ENCODE measurements at places on chromosomes 4 and X.

- DNase-seq: no peak
Measured at GRCh38 chr4:166501941-166502382, 628.9 kb downstream of the TLL1 start.

GRCh38 chr4:87985097-87985886, 9.8 kb downstream of the SPP1 start:
- DNase-seq: no peak

GRCh38 chr4:94571298-94571697, 119.6 kb downstream of the PDLIM5 start:
- no peak for DNase-seq

DNA sequence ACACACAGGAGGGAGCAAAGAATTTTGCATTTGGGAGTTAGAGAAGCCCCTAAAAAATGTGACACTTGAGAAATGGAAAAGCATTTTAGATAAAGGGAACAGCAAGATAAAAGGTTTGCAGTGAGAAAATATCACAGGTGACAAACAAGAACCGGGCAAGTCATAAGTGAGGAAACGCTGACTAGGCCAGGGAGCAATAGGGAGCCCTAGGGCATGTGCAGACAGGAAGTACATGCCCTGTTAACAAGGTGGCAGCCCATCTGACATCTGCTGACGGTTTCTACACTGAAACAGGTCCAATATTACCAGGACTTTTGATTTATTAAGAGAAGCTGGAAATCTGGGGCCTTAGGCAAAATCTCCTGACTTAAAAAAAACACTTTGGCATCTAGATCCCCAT, 4.0 kb upstream of the IL13RA1 start:
- DNase-seq: no peak

DNA sequence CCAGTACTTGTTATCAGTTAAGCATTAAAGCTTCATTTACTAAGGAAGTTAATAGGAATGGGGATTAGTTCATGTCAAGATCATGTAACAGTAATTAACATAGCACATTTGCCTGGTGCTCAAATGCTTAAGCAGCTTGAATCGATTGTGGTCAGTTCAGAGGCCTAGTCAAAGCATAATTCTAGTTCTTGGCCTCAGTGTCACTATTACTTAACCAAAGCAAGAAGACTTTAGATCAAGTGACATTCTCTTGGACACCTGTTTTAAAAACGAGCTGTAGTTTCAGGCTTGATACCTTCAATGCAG, 115.2 kb upstream of the BMPR1B start:
- no peak for DNase-seq

DNA sequence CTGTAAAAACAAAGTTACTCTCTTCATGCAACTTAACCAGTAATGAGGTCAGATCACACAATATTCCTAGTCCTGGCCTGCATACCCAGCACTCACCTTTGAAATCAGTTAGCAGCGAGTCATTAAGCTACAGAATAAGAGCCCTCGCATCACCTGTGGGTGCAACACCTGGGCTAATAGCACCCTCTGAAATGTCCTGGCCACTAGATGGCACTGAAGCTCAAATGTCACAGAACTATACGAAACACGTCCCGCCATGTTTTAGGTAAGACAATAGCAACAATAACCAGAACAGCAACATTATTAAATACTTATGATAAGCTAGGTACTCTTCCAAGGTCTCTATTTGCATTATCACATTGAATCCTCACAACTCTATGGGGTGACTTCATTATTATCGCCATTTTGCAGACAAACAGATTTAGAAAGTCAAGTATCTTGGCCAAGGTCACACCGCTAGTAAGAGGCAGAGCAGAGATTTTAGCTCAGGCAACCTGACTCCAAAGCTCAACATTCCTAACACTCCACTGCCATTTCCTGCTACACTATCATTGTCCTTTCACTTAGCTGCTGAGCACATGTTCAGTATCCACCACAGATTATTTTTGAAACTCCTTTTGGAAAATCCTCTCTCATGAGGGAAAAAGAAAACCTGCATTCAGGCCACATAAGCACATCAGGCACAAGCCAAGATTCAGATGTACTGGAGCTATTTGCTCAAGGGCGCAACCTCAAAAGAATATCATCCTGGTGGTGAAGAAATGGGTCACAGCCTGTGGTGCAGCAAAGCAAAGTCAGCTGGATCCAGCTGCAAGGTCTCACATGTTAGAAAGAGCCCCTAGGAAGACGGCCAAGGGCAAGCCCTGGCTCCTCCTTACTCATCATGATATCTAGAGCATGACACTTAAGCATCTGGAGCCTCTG, 59.5 kb upstream of the KDR start:
- no peak for DNase-seq

DNA sequence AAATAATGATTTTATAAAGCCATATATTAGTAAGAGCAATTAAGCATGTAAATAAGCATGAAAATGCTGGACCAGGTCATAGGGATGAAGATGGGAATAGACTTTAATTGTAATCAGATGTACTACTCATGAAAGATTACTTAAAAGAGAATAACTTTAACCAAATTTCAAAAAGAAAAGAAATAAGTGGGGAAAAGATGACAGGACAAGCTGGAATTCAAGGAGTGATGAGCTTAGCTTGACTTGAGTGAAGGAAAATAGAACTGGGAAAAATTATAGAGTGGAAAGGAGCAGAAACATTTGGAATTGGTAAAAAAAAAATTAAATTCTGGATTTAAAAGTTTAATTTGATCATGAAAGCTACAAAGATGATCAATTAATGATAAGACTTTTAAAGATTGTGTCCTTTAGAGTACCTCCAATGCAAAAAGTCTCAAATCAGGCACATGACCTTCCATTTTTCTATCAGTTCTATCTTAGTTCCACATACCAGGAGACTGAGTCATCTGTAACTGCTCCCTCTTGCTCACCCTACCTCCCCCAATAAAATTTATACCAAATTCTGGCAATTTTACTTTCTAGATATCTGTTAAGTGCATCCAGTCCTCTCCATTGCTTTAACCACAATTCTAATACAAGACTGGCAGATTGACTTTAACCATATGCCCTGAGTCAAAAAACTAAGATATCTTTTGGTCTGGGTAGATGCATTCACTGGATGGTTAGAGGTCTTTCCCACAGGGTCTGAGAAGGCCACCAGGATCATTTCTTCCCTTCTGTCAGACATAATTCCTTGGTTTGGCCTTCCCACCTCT, 56.4 kb upstream of the SLIT2 start:
- DNase-seq: no peak

- DNase-seq: no peak
Measured at GRCh38 chr4:168839758-168840391, 170.2 kb downstream of the CBR4 start.

- no peak for DNase-seq
Measured at GRCh38 chr4:32684160-32684559, 1964.0 kb downstream of the PCDH7 start.

DNA sequence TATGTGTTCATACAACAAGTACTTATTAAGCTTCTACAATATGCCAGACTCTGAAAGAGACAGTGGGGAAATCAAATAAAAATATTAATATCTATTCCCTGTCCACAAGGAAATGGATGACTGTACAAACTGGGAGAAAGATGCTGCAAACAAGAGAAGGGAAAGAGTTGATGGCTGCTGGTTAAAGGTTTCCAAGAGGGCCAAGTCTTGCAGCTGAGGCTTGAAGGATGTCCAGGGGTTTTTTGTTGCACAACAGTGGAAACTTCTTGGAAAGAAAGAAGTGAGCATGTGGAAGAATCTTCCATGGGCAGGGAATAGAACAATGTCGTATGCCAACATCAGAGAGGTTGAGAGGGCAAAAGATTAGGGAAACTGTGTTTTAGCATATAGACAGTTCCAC, 95.8 kb downstream of the MID1 start:
- DNase-seq: no peak

GRCh38 chrX:78555401-78555980, 103.6 kb downstream of the RTL3 start:
- no peak for DNase-seq

GRCh38 chrX:10633722-10634121, 13.3 kb upstream of the MID1 start:
- DNase-seq: no peak

DNA sequence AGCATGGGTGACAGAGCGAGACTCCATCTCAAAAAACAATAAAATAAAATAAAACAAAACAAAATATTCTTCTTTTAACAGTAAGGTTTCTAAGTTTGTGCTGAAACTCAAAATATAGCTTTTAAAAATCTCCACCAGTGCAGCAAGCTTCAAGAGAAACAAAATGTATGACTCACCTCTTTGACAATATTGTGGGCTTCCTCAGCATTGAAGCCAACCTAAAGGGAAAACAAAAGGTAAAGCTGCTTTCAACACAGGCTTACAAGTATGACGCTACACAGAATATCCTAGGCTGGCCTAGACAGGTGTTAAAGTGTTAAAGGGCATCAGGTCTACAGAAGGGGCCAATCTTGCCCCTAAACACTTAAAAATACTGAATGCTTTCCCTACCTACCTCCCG, 1.2 kb downstream of the DYNLT3 start:
- DNase-seq: no peak

GRCh38 chrX:68721991-68722860, 74.8 kb downstream of the STARD8 start:
- no peak for DNase-seq

DNA sequence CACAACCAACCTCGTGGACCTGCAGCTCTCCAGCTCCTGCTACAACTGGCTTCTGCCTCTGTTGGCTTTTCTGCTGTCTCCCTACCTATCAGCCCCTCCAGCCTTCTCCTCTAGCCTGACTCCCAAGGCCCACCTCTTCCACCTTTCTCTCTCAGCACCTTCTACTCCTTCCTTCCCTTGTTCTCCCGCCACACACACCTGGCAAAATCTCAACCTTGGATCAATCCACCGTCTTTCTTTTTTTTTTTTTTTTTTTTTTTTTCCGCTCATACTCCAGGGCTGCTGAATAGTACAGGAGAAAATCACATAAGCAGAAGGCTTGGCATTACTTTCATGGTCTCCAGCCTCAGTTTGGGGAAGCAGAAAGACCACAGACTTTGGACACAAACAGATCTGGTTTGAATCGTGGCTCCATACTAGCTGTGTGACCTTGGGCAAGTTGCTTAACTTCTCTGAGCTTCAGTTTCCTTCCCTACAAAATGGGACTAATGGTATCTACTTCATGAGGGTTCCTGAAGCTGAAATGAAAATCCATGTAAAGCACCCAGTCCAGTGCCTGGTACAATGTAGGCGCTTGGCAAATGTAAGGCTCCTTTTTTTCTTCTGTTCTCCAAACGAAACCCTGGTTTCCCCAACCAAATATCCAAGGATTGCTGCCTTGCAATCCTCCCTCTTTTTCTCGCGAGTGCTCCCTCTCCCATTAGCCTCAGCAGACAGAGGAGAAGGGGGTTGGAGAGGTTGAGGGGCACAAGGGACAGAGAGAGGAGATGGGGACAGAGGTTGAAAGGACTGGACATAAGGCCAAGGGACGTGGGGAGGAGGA, 1.7 kb downstream of the FGD1 start:
- DNase-seq: no peak

DNA sequence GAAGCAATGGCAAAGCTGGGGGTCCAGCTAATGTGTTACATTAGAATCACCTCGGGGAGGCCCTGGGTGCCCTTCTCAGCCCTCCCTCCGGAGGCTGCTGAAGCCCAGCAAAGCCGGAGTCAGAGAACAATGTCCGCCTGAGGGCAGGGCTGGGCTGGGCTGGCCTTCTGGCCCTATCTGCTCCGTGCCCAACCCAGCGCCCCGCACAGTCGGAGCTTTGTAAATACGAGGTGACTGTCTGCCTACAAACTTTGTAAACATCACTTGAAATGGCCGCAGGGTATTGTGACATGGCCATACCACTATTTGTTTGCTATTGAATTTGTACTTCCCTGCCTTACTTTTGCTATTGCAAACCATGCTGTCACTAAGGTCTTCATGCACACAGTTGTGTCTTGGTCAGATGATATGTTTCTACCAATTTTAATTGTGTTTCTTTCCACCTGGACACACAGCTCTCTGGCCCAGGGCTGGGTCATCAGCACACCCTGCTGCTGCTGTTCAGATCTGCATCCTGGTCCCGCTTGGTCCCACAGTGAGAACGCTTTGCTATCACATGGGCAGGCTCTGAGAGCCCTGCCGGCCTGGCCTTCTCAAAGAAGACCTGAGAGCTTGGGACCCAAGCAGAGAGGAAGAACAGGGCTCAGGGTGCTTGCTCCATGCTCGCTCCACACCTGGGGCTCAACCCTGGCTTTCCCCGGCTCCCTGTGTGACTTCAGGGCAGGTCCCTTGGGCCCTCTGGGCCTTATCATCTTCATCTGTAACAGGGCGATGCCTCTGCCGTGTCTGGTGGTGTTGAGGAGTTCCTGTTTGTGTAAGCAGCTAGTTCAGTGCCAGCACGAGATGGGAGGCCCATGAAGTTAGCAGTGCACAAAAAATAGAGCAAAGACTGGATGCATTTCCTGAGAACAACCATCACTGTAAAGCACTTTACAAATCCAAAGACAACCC, 2.3 kb downstream of the S100P start:
- DNase-seq: no peak

DNA sequence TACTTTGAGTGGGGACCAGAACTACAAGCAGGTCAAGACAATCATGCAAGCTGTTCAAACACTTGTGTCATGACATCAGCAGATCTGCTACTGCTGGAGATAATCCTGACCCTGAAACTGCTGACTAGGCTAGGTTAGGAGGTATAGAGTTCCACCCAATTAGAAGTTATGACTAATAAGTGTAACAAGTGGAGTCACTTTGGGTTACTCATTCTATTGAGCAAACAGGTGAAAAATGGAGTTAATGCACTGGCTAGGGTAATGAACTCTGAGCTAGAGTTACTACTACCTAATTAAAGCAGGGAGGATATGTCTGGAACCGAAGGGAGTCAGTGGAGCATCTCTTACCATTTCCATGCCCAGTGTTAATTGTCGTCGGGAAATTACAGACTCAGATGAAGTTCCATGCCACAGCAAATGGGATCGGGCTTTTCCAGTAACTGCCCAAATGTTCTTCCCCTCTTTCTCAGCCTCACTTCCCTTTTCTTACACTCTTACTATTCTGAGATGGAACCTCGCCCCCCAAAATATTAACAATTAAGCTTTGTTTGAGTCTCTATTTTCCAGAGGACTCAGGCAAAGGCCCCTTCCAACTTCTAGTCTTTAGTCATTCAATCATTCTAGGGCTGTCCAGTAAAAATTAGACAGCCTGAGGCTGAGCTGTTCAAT, 19.8 kb upstream of the MANBA start:
- no peak for DNase-seq

GRCh38 chr4:175106301-175106700, 188.1 kb downstream of the ADAM29 start:
- DNase-seq: no peak

DNA sequence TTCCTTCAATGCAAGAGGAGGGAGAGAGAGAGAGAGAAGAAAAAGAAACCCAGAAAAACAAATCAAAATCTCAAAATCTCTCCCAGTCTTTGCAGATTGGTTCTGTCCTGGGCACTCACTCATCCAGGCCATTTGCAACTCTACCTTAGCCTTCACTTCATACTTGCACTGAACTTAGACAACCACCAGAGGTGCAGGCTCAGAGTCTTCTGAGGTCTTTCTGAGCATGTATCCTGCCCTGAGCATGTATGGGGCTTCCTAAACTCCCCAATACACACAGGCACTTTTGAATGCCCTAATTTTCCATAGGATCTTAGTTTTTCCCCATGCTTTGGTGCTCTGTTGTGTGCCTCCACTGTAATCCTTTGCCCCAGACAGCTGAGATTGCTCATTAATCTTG, 2.9 kb downstream of the CFI start:
- no peak for DNase-seq
